Glomerular endothelial cell (primary cell): ENCODE measurements at places on chromosomes 1 and 21.

- no peak for DNase-seq
Measured at GRCh38 chr1:212153635-212154034, 118.1 kb downstream of the DTL start.

- no peak for DNase-seq
Measured at GRCh38 chr1:160935527-160936258, 18.9 kb downstream of the ITLN2 start.

DNA sequence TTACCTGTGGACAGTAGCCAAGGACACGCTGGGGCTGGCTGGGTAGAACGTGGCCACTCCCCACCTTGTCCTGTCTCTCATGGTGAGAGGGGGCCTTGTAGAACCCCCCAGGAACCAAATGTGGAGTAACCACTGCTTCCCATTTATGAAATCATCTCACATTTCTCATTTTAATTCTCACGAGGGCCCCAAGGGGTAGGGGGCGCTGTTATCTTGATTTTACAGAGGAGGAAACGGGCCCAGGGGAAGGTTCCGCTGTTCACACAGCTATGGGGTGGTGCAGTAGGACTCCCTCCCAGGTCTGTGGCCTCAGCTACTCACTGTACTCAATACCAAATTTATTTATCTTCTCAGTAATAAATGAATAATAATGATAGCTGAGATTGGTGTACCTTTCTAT, 5.5 kb downstream of the SMPDL3B start:
- DNase-seq, result no peak

- DNase-seq, result no peak
Measured at GRCh38 chr1:173127369-173128307, 76.9 kb upstream of the TNFSF18 start.

DNA sequence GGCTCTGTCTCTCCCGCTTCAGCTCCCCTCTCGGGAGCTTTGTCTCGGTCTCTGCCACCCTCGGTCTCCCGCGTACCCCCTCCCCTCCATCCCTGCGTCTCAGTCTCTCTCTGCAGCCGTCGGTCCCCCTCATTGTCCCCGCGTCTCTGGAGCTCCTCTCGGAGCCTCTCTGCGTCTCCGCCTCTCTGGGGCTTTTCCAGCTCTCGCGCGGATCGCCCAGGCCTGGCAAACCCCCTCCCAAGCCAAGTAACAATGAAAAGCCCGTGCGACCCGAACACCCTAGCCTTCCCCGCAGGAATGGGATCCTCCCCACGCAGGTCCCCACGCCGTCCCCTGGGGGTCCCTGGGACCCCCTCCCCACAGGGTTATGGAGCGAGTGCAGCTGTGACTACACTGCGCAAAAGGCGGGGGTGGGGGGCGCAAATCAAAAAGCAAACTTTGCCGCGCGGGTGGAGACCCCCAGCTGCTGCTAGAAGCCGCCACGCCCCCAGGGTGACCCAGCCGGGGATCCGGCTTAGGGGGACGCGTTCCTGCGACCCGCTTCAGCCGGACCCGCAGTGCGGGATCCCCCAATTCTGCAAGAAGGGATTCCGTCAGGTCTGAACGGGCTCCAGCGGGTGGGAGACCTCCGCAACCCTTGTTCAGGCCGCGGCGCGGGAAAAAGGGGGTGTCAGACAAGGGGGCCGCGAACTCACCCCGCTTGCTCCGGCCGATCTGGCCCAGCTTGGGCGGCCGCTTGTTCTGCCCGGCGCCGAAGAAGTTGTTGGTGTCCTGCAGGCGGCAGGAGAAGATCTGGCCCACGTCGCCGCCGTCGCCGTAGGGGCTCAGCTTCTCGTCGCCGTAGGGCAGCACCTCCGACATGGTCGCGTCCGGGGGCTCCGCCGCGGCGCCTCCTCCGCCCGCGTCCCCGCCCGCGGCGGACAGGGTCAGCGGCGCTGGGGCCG, 1.2 kb downstream of the CAMK2N1 start:
- no peak for DNase-seq

DNA sequence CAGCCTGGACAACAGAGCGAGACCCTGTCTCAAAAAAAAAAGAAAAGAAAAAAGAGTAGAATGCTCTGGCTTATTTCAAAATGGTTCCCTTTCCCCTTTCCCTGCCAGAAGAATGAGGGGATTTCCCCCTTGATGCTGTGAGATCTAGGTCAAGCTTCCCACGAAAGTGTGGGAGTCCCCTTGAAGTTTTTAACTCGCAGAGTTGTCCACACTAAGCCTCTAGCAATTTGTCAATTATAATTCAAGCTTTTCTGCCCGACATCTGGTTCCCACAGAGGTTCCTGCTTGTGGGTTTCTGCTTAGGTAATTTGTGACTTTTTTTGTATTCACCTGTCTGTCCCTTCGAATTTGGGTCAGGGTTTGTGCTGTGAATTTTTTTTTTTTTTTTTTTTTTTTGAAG, 62.8 kb downstream of the ZFYVE9 start:
- no peak for DNase-seq

DNA sequence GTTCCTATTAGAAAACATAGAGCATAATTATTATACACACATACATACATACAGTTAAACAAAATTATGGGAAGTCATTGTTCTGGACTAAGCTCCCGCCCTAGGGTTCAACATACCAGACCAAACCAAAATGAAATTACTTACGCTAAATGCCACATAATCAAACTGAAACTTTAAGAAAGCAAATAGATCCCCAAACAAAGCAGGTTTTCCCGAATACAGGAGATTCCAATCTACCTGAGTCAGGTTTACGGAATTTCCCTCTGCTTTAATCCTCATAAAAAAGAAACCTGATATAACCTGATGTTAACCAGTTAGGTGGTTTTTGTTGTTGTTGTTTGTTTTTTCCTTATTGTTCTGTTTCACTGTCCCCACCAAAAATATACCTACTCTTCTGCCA, 1886.9 kb downstream of the NCAM2 start:
- DNase-seq, result no peak

GRCh38 chr1:244074559-244075171, 23.6 kb downstream of the ZBTB18 start:
- DNase-seq, result no peak

DNA sequence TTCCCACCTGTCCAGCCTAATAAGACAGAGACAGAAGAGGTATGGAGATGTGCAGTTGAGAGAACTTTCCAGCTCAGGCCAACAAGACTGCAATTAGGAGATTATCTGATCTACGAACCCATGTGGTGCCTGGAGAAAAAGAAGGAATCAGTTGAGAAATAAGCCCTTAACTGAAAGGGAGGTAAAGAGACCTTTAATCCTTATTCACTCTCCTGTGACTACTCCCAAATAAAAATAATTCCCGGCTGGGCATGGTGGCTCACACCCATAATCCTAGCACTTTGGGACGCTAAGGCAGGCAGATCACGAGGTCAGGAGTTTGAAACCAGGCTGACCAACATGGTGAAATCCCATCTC, 31.9 kb upstream of the SARS1 start:
- DNase-seq, result no peak

GRCh38 chr1:35707601-35708440, 10.9 kb downstream of the C1orf216 start:
- no peak for DNase-seq
